ENCODE measurements at places on chromosomes 12 and 14.
A peak's percentile ranks its signal among the peaks of the same experiment; 100 is the strongest.

- DNase-seq: no peak
Measured at GRCh38 chr12:3285570-3285969, 205.4 kb upstream of the PRMT8 start.

DNA sequence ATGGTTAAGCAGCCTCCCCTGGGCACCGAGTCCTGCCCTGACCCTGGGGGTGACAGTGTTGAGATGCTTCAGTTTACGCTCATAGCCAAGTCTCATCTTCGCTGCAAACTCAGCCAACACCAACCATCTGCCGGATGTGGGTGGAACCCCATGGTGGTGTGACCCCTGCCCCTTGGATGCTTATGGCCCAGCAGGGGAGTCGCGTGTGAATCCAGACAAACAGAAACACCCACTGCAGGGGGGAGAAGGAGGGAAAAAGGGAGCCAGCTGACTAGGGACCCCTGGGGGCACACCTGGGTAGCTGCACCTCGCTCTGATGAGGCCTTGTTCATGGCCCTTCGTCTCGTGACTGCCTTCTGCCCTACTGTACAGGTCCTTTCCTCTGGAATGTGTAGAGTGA lies 23.8 kb downstream of the AACS start:
- DNase-seq: no peak

DNA sequence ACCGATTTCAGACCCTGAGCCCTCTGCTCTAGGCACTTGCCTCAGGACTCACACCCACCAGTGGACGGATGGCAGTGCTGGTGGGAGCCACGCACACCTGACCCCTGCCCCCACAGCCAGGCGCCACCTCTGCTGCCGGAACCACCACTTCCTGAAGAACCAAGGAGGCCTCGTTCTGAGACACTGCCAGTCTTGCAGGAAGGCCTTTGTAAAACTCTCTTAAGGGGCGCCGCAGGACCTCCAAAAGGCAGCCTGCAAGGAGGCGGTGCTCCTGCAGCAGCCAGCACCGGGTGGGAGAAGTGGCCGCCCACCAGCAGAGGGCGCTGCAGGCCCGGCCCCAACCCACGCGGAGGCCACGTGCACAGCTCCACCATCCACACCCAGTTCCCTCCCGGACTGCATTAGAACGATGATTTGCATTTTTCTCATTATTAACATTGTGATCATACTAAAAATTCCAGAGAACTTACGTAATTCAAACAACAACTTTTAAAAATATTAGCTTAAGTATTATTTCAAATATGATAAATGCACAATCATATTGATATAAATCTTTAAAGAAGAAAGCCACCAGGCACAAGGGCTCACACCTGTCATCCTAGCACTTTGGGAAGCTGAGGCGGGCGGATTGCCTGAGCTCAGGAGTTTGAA lies 12.8 kb downstream of the STX2 start:
- peak; percentile 85 for DNase-seq

DNA sequence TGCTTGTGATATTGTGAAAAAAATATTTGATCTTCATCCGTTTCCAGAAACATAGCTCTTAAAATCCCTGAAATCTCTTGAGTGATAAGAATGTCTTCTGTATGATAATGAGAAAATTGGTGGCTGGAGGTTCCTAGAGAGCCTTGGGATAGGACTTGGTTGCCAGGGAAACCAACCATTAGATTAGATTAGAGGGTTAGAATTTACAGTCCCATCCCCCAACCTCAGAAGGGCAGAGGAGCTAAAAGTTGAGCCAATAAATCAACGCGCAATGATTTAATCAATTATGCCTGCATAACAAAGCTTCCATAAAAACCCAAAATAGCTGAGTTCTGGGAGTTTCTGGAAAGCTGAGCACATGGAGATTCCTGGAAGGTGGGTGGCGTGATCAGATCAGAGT lies 10.6 kb downstream of the SEL1L start:
- DNase-seq: no peak

DNA sequence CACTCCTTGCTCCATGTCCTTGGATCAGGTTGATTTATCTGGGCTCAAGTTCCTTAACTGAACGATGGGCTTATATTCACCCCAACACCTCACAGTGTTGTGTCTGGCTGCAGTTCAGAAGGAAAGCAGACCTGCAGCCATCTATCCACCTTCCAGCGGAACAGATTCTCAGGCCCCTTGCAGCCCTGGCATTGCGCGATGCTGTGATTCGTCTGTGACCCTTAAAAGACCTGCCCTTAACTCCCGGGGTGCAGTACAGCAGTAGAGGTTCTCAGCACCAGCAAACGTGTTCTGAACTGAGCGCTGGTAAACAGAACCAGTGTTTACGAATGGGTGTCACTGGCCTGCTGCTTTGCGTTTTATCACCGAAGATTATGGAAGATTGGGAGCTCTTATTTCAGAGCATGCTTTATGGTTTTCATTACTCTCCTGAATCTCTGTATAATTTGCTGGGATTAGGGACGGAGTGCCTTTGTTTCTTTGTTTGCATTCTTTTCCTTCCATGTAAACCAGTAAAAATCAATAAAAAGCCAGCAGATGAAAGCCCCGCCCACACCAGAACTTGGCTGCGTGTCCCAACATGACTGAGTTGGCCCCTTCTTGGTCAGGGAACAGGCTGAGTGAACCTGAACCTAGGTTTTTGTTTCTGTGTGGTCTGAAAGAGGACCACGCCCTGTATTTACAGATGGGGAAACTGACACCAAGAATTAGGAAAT lies 286.7 kb upstream of the CRY1 start:
- DNase-seq: peak; percentile 58

- DNase-seq: peak; percentile 91
Measured at GRCh38 chr12:130775953-130776856, 60.1 kb upstream of the RIMBP2 start.

- DNase-seq: peak; percentile 6
Measured at GRCh38 chr12:116765271-116765670, 27.2 kb downstream of the RNFT2 start.

DNA sequence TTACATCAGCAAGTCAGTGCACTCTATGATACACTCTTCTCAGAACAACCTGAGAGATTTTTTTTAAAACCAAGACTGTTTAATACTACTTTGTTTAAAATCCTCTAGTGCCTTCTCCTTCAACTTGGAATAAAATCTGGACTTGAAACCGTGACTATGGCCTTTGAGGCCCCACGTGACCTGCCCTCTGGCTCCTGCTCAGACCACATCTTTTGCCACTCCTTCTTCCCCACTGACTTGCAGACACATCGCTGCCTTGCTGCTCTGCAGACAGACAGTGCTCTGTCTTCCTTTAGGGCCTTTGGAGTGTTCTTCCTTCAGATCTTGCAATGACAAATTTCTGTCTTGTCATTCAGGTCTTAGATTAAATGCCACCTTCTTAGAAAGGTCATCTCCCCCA lies 48.5 kb downstream of the TTC8 start:
- DNase-seq: no peak

DNA sequence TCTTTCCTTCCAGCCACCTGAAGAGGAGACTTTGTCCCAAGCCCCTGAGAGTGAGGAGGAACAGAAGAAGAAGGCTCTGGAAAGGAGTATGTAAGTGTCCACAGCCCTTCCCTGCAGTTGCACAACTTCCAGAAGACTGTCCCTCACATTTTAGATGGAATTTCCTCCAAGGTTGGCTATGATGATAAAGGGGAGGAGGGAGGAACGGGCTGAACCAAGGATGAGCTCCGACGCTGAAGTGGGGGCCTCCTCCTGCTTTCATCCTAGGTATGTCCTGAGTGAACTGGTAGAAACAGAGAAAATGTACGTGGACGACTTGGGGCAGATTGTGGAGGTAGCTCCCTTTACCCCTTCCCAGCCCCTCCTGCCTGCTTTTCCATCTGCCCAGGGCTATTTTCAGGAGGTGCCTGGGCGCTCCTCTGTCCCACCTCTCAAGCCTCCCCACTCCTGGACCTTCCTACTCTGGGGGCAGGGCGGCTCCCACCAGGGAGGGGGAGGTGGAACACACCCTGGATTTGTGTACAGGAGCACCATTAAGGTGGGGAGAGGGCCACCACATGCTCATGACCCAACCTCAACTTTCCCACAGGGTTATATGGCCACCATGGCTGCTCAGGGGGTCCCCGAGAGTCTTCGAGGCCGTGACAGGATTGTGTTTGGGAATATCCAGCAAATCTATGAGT lies 2.3 kb downstream of the ARHGEF25 start:
- DNase-seq: no peak

DNA sequence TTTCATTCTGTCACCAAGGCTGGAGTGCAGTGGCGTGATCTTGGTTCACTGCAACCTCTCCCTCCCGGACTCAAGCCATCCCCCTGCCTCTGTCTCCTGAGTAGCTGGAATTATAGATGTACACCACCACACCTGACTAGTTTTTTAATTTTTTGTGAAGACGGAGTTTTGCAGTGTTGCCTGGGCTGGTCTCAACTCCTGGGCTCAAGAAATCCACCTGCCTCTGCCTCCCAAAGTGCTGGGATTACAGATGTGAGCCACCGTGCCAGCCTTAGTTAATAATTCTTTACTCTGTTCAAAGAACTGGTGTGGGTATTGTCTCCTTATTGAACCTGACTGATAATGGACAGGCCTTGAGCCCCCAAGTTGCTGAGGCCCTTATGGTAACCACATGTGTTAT lies 10.4 kb upstream of the KRT7 start:
- no peak for DNase-seq

DNA sequence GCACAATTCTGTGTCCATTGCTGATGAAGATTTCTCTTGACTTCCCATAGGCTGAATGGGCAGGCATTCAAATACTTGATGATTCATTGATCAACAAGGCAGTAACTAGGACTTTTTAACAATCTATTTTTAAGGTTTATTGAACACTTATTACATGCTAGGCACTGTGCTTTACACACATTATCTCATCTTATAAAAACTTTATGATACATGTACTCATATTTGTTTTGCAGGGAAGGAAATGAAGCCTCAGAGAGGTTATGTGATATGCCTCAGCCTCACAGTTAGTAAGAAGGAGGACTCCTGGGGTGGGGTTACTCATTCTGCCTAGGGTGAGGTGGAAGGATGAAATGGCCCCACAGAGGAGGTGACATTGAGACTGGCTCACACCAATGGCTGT lies 12.9 kb upstream of the EMP1 start:
- DNase-seq: peak; percentile 52

DNA sequence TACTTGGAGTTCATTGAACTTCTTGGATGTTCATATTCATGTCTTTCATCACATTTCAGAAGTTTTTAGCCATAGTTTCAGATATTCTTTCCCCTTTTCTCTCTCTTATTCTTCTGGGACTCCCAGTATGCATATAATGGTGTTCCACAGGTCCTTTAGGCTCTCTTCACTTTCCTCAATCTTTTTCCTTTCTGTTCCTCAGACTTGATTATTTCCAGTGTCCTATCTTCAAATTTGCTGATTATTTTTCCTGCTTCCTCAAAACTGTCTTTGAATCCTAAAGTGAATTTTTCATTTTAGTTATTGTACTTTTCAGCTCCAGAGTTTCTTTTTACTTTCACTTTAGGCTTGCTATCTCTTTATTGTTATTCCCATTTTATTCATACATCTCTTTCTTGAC lies 8.8 kb upstream of the ZFP36L1 start:
- no peak for DNase-seq

GRCh38 chr12:31603546-31604009 lies 12.6 kb upstream of the DENND5B start:
- no peak for DNase-seq

DNA sequence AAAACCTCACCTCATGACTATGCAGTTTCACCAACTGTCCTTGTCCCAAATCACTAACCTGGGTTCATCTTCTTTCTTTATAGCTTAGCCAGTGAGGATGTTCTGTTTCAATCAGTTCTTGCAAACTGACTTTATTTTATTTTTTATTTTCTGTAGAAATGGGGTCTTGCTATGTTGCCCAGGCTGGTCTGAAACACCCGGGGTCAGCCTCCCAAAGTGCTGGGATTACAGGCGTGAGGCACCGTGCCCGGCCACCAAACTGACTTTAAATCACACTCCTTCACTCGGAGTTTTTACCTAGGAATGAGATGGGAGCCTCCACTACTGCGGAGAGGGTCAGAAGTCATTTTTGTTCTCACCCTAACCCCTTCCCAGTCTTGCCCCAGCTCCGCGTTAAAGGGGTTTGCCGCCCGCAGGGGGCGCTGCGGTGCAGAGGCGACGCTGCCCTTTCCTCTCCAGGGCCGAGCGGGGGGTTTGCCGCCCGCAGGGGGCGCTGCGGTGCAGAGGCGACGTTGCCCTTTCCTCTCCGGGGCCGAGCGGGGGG lies 7.0 kb upstream of the B4GALNT3 start:
- no peak for DNase-seq

DNA sequence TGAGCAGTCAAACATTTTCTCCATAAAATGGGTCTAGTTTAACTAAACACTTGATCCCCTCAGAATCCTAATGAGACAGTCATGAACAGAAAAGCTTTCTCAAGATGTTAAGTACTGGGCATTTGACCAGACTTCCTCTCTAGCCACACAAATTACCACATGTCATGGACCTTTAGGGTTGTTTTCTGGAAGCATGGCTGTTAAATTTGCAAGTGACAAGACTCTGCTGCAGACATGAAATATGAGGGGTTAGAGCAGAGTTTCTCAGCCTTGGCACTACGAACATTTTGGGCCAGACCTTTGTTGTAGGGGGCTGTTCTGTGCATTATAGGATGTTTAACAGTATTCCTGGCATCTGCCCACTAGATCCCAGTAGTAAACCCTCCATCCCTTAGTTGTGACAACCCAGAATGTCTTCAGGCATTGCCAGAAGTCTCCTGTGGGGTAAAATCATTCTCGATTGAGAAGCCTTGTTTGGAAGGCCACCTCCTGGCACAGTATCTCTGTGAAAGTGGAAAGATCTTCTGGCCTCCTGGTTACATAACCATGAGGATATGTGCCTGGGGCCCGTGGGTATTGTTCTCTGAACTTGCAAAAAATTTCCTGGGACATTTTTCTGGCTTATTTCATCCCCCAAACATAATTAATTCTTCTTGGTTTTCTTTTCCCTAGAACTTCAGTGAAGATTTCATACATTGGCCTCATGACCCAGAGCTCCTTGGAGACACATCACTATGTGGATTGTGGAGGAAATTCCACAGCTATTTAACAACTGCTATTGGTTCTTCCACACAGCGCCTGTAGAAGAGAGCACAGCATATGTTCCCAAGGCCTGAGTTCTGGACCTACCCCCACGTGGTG lies 4.3 kb downstream of the TMEM106C start:
- no peak for DNase-seq
